ENCODE measurements at places on chromosomes 4 and X. TPM values are rescaled to one million over a fixed set of nuclear protein-coding genes. Genes with fewer than 3 reads are reported as not detected.

- H3K36me3 ChIP-seq: peaks cover 54% of the 10 kb centered on the region
- peak; percentile 23 for DNase-seq
- H3K4me1 ChIP-seq: peaks cover 46% of the 10 kb centered on the region
- no peak overlapping the region for H3K4me3 ChIP-seq
- H3K27ac ChIP-seq: peak overlapping the region; percentile 83
- H3K27me3 ChIP-seq: no peaks in the 10 kb centered on the region
Measured at GRCh38 chr4:128861856-128862518, 52.5 kb downstream of the JADE1 start.

DNA sequence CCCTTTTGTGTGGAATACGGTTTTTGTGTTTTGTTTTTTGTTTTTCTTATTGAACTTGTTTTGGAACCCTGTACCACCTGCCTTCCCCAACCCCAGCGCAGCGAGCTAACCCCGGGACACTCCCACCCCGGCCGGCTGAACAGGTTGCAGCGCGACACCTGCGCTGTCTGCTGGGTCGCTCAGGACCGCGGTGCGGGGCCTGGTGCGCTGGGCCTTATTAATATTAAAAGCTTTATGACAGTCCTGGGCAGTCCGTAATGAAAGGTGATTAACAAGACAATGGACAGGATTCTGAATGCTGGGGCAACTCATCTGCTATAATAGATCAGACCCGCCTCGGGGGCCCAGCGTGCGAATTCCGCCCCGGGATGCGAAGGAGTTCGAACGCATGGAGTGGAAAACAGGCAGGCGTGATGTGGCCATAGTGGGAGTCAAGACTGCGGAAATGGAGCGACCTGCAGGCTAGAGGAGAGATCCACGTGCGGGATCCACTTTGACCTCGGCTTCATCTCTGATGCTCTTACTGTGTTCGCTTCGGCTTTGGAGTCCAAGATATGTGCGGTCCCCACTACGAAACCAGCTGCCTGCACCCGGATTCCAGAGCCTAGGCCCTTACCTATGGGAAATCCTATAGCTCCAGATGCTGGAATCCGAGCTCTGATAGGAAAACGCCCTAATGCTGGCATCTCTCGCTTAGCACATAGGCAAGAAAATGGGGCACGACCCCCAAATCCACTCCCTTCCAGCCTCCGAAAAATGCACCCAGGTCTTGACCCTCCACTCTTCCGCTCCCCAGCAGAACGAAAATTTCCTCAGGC is 69.0 kb upstream of the TMEM33 start:
- H3K4me3 ChIP-seq: no peak overlapping the region
- no peaks in the 10 kb centered on the region for H3K36me3 ChIP-seq
- peaks cover 61% of the 10 kb centered on the region for H3K27me3 ChIP-seq

Gene ARX
- total RNA-seq: not detected

GRCh38 chr4:118834960-118835569 is 861 bp downstream of the SEC24D start:
- peaks cover 25% of the 10 kb centered on the region for H3K4me1 ChIP-seq
- no peaks in the 10 kb centered on the region for H3K27me3 ChIP-seq
- peak overlapping the region; percentile 86 for H3K27ac ChIP-seq

DNA sequence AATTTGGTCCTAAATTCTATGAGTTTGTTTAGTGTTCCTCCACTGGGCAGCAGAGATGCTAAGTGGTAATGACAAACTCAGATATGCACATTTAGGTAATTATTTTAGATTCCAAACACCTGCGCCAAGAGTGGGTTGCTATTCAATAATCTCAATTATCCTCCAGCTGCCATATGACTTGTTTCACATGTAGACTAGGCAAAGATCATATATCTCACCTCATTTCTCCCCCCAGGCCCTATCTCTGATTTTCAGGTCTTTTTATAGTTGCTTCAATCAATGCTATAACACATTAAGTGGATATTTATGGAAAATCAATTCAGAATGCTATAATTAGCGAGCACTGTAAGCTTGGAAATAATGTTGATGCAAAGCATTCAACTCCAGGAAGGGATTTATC is 217.6 kb downstream of the KCTD8 start:
- no peak overlapping the region for H3K27ac ChIP-seq
- DNase-seq: no peak
- H3K4me3 ChIP-seq: no peak overlapping the region
- no peaks in the 10 kb centered on the region for H3K27me3 ChIP-seq
- no peaks in the 10 kb centered on the region for H3K4me1 ChIP-seq

DNA sequence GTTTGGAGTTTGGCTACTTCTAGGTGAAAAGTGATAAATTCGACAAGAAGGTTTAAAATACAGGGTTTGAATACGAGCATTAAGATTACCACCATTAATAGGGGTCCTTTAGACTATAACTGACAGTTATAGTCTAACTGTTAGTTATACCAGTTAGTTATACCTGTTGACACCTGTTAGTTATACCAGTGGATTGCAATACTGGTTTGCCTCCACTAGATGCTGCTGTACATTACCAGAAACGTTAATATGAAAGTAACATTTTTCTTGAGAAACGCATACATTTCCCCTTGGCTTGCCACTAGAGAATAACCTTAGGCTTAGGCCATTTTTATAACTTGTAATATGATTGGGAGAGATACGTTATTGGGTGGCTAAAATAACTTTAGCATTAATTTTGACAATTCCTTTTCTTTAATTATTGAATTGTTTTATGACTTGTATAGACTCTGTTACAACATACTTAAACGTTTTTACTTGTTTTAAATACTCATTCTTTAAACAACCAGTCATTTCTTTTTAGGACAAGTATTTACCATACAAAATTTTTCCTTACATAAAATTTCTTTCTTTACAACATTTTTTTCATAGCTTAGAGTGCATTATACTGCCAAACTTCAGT is 911.2 kb downstream of the FSTL5 start:
- no peaks in the 10 kb centered on the region for H3K27me3 ChIP-seq
- H3K4me3 ChIP-seq: no peak overlapping the region
- H3K27ac ChIP-seq: no peak overlapping the region
- no peaks in the 10 kb centered on the region for H3K36me3 ChIP-seq

Gene ADH6
- total RNA-seq: not detected

- H3K27me3 ChIP-seq: no peaks in the 10 kb centered on the region
- H3K4me1 ChIP-seq: no peaks in the 10 kb centered on the region
- H3K27ac ChIP-seq: no peak overlapping the region
- no peak for DNase-seq
- no peak overlapping the region for H3K4me3 ChIP-seq
Measured at GRCh38 chr4:74181219-74181618, 23.3 kb downstream of the MTHFD2L start.

Gene DCAF12L1
- total RNA-seq: not detected

DNA sequence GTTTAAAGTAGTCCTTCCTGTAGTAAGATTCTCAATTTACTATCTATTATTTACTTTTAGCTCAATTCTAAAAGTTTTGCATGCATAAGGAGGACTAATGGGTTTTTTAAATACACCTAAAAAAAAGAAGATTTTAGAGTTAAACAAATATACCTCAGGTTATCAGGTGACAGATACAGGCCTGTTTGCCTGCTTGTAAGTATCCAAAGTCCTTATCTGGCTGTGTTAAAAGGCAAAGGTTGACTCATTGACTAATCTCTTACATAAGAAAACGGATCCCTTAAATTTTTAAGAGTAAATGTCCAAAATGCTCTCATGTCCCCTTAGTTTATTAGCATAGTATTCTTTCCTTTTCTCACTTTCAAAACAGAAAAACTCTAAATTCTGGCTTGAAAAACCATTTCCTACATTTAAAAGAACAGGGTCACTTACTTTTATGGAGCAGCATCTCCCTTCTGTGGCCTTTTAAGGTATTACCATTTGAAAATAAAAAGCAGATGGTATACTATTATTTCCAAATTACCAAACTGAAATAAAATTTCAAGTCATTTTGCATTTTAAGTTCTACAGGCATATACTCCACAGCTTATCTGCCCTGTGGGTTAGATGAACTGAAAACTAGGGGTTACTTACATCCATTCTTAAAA is 4.5 kb downstream of the CBR4 start:
- peaks cover 38% of the 10 kb centered on the region for H3K36me3 ChIP-seq
- no peak for DNase-seq
- no peak overlapping the region for H3K4me3 ChIP-seq
- H3K27ac ChIP-seq: no peak overlapping the region
- no peaks in the 10 kb centered on the region for H3K27me3 ChIP-seq
- H3K4me1 ChIP-seq: peaks cover 15% of the 10 kb centered on the region

- peak; percentile 86 for DNase-seq
- peaks cover 3% of the 10 kb centered on the region for H3K27me3 ChIP-seq
- H3K36me3 ChIP-seq: peaks cover 18% of the 10 kb centered on the region
- H3K4me3 ChIP-seq: peak overlapping the region; percentile 99
- peaks cover 43% of the 10 kb centered on the region for H3K4me1 ChIP-seq
- H3K27ac ChIP-seq: peak overlapping the region; percentile 99
Measured at GRCh38 chr4:75672461-75673026, 667 bp downstream of the G3BP2 start.

GRCh38 chr4:167622481-167623240 is 388.4 kb upstream of the SPOCK3 start:
- DNase-seq: peak; percentile 43
- H3K4me1 ChIP-seq: no peaks in the 10 kb centered on the region
- no peak overlapping the region for H3K27ac ChIP-seq
- no peak overlapping the region for H3K4me3 ChIP-seq
- no peaks in the 10 kb centered on the region for H3K36me3 ChIP-seq

Gene KDR
- not detected for total RNA-seq

DNA sequence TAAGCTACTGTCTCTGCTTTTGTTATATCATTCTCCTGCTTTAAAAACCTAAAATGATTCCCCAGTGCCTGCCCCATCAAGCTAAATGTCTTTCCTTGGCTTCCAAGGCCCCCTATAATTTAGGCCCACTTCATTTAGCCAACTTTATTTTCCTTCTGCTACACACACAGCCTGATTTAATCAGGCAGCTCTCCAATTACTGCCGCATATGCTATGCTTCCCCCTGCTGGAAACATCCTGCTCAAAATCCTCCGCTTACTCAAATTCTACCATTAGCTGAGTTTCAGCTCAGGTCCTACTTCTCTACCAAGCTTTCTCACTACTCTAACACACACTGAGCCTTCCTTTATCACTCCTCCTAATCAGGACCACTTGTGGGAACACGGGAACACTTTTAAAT is 17.0 kb downstream of the LAMP2 start:
- no peaks in the 10 kb centered on the region for H3K27me3 ChIP-seq
- no peak overlapping the region for H3K4me3 ChIP-seq
- H3K36me3 ChIP-seq: peaks cover 8% of the 10 kb centered on the region
- no peak overlapping the region for H3K27ac ChIP-seq
- H3K4me1 ChIP-seq: peaks cover 10% of the 10 kb centered on the region
- DNase-seq: no peak

Gene SATL1
- total RNA-seq: not detected

Gene OTC
- not detected for total RNA-seq

DNA sequence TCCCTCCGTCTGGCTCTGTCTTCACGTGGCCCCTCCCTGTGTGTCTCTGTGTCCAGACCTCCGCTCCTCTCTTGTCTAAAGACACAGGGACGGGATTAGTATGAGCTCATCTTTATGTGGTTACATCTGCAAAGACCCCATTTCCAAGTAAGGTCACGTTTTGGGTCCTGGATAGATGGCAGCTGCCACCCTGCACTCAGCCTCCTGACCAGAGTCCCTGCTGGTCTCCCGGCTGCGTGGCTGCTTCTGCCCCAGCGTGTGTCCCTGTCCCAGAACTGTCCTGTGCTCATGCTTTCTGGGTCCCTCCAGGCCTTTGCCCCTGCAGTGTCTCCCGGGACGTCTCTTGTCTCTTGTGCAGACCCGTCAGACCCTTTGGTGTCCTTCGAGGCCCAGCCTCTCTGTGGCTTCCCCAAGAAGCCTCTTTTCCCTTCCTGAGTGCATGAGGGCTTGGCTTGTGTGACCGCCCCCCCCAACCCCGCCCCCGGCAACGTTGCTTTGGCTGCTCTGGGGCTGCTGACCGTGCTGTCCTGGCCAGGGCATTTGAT is 107.3 kb downstream of the PSAPL1 start:
- peaks cover 5% of the 10 kb centered on the region for H3K27me3 ChIP-seq
- H3K36me3 ChIP-seq: no peaks in the 10 kb centered on the region
- H3K4me1 ChIP-seq: no peaks in the 10 kb centered on the region
- no peak for DNase-seq
- H3K27ac ChIP-seq: no peak overlapping the region
- H3K4me3 ChIP-seq: no peak overlapping the region

Gene MAGEA8
- not detected for total RNA-seq

Gene USP53
- 10.5 TPM for total RNA-seq

Gene ACE2
- not detected for total RNA-seq
